ENCODE measurements at places on chromosomes 16 and 17.

DNA sequence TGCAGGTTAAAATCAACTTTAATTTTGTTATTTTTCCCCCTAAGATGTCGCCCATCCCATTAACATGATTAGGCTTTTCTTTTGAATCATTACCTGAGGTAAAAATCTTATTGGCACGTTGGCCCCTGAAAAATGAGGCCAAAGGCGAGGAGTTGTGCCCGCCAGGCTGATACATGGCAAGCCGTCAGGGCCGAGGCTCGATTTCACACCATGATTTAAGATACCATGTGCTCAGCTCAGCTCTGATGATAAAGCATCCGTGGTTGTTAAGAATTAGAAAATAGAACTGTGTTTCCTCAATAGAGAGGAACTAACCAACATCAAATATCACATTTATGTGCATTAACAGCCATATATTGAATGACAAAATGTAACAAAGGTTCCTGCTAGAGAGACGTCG is 972.9 kb upstream of the SOX9 start:
- DNase-seq: no peak

- DNase-seq: no peak
Observed at GRCh38 chr16:75312875-75313274, 61.5 kb upstream of the BCAR1 start.

DNA sequence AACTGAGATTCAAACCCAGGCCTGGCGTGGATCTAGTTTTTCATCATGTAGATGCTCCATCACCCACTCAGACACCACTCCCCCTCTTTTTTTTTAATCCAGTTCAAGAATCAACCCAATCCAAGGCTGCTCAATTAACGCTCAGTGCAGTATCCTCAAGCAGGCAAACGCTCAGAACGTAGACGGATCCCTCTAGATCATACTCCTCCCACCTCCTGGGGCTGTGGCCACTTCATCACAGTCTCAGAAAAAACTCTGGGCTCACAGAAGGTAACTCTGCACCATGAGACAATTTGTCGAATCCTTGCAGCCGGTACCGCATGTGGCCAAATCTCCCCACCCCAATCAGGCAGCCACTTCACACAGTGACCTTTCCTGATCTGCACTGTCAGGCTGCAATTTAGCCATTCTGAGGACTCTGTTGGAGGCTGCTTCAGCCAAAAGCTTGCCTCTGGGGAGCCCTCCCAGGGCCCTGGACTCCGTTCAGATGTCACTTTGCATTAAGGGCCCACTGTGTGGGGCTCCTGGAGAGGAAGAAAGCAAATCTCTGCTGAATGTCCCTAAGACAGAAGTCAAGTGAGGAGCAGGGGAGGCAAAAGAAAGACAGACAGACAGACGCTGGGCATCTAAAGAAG is 183.5 kb downstream of the XYLT1 start:
- no peak for DNase-seq

DNA sequence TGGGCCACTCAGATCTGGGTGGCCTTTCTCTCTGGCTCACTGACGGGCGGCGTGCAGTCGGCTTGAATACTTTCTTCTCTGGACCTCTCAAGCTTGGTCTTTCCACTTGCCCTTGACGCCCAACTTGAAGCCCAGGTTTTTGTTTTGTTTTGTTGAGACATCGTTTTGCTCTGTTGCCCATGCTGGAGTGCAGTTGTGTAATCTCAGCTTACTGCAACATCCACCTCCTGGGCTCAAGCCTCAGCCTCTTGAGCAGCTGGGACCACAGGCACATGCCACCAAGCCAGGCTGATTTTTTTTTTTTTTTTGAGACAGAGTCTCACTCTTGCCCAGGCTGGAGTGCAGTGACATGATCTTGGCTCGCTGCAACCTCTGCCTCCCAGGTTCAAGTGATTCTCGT is 22.7 kb upstream of the KIF19 start:
- DNase-seq: no peak

DNA sequence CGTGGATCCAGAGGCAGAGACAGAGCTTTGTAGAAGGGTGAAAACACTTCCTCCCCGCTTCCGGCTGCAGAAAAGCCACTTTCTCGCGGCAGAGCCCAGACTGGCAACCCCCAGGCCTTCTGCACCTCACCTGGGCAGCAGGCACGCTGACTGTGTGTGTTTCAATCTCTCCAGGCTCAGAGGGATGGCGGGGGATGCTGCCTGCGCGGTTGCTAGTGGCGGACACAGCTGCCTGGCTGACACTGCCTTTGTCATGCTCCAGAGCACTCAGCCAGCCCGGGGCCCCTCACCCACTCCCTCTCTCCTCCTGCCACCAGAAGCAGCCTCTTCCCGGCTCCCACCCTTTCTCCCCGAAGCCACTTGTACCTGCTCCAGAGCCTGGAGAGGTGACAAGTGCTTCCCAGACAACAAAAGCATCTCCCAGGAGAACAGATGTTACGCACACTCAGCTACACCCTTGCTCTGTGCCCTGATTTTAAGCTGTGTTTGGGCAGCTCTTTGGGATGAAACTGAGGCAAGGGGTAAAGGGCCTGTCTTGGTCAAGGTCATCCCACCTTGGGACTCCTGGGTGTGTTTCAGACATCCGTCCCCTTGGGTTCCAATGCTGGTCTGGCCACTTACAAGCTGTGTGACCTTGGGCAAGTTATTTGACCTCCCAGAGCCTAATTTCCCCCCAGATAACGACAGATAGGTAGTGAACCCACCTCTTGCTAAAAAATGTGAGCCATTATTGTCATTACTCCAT is 9.2 kb upstream of the GLIS2 start:
- no peak for DNase-seq

- no peak for DNase-seq
Observed at GRCh38 chr16:4142268-4142667, 26.0 kb upstream of the ADCY9 start.

- DNase-seq: no peak
Observed at GRCh38 chr16:15034266-15035162, 21.4 kb downstream of the NTAN1 start.

GRCh38 chr16:58417600-58417999 is 25.3 kb downstream of the GINS3 start:
- DNase-seq: peak; percentile 13

- no peak for DNase-seq
Observed at GRCh38 chr17:64095144-64095882, 34.6 kb downstream of the ERN1 start.

DNA sequence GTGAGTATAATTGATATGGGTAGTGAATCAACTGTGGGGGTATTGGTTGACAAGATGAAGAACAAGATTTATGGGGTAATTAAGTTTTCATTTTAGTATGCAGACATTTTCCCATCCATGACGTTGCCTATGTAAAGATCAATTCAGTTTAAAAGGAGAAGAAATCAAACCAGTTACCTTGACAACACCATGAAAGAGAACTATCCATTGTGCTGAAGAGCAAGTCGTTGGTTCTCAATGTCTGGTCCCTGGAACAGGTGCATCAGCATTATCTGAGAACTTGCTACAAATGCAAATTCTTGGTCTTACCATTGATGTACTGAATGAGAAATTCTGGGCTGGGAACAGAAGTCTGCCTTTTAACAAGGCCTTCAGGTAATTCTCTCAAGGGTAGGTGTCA is 801 bp upstream of the OR4D2 start:
- peak; percentile 4 for DNase-seq

- DNase-seq: no peak
Observed at GRCh38 chr16:90046122-90046970, 27.1 kb upstream of the DBNDD1 start.

GRCh38 chr17:1627982-1628855 is at the start of gene SLC43A2:
SLC43A2 (minus strand) TSS chr17:1628834; CDS start chr17:1627874, 960 bp downstream.
- DNase-seq: peak; percentile 92
